ENCODE measurements at places on chromosomes 3 and 15.

- DNase-seq: peak; percentile 11
These were observed 49.0 kb downstream of the B3GNT5 start for GRCh38 chr3:183301937-183302580.

DNA sequence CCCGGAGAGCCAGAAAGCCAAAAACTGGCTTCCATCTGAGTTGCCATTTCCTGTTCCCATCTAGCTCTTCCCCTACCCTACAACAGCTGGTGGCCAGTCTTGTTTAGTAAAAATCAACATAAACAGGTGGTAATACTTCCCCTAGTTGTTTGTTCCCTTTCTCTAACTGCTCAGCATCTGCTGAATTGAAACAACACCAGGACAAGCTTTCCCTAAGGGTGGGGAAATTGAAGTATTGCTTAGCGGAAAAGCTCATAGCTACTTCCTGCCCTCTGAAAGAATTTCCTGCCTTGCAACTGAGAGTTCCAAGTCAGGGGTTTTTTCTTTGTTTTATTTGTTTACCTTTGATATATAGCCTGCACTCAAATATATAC is 66.8 kb downstream of the HMG20A start:
- DNase-seq: no peak

- no peak for DNase-seq
These were observed 38.6 kb downstream of the ACSBG1 start for GRCh38 chr15:78195735-78196201.

- no peak for DNase-seq
These were observed 428.4 kb upstream of the KCNMB2 start for GRCh38 chr3:178107804-178108203.

GRCh38 chr3:10149226-10149625 is 7.6 kb downstream of the VHL start:
- DNase-seq: no peak

DNA sequence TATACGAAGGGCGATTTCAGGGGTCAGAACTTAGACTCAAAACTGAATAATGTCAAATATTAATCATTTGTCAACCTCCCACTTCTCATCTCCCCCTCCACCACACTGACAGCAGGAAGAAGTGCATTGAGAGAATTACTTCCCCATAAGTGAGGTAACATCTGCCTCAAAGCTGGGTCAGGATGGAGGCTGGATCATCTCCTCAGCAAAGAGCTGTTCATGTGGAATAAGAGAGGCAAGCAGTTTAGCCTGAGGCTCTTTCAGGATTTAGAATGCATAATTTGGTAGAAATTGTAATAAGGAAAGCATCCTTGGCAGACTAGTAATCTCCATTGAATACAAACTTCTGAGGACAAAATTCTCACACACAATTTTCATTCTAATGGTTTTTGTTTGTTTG is 512.1 kb downstream of the ROBO1 start:
- peak; percentile 15 for DNase-seq

- DNase-seq: peak; percentile 89
These were observed 65.4 kb downstream of the BDH1 start for GRCh38 chr3:197490098-197491058.

GRCh38 chr3:137770066-137770834 is 6.1 kb downstream of the SOX14 start:
- DNase-seq: no peak

DNA sequence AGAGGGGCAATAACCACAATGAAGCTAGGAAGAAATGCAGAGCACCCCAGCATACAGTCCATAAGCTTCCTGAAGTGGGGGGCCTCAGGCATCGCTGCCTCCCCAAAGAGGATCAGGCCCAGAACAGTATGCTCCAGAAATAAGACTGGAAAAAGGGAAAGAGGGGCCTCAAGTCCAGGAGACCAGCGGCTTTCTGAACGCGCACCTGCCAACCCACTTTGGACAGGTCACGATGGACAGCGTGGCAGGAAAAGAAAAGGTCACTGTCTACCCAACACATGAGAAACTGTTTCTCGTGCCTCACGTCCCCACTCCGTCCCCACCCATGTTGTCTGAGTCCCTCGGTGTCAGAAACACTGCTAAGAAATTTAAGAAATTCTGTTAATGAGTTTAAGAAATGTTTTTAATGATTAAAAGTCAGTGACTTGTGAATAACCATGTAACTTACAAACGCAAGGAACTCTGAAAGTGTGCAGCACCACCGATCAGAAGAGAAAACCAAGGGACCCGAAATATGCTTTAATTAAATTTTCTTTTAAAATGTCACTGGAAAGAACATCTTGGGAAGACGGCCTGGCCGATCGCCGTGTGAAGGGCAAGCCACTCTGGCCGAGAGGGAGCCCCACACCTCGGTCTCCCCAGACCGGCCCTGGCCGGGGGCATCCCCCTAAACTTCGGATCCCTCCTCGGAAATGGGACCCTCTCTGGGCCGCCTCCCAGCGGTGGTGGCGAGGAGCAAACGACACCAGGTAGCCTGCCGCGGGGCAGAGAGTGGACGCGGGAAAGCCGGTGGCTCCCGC is 1.7 kb upstream of the PPARG start:
- no peak for DNase-seq

GRCh38 chr15:96535148-96535547 is 204.6 kb downstream of the NR2F2 start:
- DNase-seq: no peak

GRCh38 chr3:195032106-195032759 is 238.7 kb downstream of the XXYLT1 start:
- no peak for DNase-seq

All from AG10803 (cell line).